ENCODE measurements at places on chromosomes 7 and 10.

GRCh38 chr7:26580711-26581110, 283.7 kb downstream of the SKAP2 start:
- no peak for DNase-seq

DNA sequence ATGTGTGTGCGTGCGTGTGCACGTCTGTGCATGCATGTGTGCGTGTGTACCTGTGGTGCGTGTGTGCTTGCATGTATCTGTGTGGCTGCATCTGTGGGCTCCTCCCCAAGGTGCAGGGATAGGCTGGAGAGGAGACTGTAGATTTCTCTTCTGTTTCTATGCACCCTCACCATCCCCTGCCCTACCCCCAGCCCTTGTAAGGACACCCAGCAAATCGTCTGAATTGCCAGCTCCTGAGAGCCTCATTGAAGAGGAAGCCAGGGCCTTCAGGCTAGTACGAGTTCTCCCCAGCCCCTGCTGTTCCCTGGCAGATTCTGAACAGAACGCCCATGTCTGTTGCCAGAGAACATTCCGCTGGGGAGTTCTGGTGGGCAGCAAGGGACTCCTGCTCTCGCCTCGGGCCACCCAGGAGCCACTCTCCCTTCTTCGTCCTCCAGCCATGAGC, 17.0 kb upstream of the TRIM8 start:
- no peak for DNase-seq

- no peak for DNase-seq
These were observed 256.6 kb upstream of the SMIM30 start for GRCh38 chr7:113374955-113375354.

- no peak for DNase-seq
These were observed 95.1 kb upstream of the FZD1 start for GRCh38 chr7:91168871-91169829.

DNA sequence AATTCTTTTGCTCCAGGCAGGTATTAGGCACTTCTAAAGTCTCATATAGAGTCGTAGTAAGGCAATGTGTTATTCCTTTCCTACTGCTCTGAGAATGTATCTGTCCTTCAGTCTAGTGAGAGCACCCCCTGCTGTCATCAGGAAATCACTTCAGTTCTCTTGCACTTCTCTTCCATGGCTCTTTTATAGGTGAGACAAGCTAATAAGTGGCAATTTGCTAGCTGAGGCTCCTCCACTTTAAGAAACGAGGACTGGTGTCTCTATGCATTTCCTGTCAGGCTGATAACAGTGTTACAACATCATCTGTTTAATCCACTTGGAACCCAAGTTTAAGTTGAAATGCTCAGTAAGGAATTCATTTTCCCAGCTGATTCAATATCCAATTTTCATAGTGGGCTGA, 350.6 kb downstream of the TFEC start:
- peak; percentile 22 for DNase-seq

GRCh38 chr10:99329554-99330346, 594 bp downstream of the CNNM1 start:
- DNase-seq, result peak; percentile 42

GRCh38 chr7:134845461-134845860, 66.0 kb downstream of the CALD1 start:
- DNase-seq, result no peak
